ENCODE measurements at places on chromosomes 6 and 20.

DNA sequence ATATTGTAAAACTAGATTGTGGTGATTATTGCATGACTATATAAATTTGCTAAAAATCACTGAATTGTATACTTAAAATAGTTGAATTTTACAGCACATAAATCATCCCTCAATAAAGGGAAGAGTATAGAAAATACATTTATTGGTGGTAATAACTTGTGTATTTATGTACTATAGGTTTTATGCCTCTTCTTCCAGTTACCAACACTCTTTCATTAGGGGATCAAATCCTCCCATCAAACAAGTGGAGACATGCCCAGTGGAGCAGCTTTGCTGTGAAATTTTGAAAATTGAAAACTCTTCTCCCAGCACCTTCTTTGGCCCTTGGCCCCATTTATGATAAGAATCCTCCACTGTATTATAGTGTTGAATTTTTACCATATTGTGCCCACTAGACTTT is 10.1 kb upstream of the SSR1 start:
- no peak for DNase-seq

DNA sequence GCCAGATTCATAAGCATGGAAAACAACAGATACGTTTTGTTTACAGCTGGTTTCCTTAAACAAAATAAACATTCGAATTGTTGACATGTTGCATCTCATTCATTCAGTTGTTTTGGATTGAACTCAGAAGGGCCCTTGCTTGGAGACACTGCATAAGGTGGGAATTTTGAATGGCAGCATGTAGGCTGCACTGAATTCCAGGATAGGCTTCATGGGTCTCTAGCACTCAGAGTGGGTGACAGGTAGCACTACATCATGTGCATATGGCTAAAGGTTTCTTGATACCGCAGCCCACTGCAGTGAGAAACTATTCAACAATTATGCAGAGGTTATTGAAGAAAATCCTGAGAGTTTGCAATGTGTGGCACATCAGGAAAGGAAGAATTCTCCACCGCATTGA is 1.6 kb downstream of the BEND6 start:
- DNase-seq = no peak

DNA sequence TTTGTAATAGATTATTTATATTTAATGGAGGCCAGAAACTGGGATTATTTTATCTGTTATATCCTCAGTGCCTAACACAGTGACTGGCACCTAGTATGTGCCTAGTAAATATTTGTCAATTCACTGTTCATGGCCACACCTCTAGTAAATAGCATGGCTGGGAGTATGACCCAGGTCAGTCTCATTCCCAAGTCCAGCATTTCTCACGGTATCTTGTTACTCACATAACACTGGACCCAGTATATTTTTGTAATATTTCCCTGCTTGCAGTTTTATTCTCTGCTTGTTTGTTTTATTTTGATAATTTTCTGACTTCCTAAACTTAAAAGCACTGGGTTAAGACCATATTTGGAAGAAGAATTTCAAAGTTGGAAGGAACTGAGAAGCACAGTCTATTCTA is 47.7 kb downstream of the CTNNBL1 start:
- no peak for DNase-seq

- DNase-seq = no peak
Observed at GRCh38 chr6:46904117-46904516, 17.6 kb downstream of the ADGRF5 start.

GRCh38 chr6:125277838-125278237 is 23.9 kb downstream of the HDDC2 start:
- no peak for DNase-seq

GRCh38 chr6:51349857-51350256 is 531.2 kb downstream of the TFAP2B start:
- no peak for DNase-seq

All from stimulated activated CD4-positive, alpha-beta T cell treated with anti-CD3 and anti-CD28 coated beads, Interleukin-1b, Interleukin-23, amount 100 ng/mL, for 1 hour (primary cell).